Muscle of leg (tissue), 16 donors: ENCODE measurements at places on chromosomes 6 and 20.
A peak's percentile ranks its signal among the peaks of the same experiment; 100 is the strongest.

DNA sequence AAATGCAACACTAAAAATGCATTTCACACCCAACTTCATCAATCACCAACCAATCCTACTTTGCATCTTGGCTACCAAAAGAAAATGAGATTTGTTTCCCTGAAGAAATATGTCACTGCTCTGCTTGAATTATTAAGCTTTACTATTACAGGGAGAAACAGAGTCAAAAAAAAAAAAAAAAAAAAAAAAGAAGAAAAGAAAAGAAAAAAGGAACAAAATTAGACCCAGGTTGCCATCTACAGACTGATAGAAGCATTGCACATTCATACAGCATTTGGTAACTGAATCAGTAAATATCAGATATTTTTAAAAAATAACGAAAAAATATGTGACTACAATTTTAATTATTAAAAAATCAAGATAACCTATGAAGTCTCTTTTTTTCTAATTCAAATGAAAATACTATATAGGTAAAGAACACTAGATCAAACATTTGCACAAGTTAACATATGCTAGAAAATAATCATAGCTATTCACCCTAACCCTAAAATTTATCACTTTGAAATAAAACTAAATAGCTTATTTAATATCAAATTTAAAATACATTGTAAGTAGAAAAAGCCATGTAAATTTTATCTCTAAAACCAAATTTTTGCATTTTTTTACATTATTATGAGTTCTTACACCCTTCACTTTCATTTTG lies 83.3 kb downstream of the DCDC2 start:
- peak; percentile 23 for DNase-seq

GRCh38 chr6:109242029-109242428 lies 140.2 kb downstream of the CD164 start:
- DNase-seq = no peak

GRCh38 chr6:5497896-5498578 lies 236.7 kb downstream of the FARS2 start:
- DNase-seq = no peak

GRCh38 chr6:5256952-5257351 lies 3.8 kb downstream of the LYRM4 start:
- no peak for DNase-seq

DNA sequence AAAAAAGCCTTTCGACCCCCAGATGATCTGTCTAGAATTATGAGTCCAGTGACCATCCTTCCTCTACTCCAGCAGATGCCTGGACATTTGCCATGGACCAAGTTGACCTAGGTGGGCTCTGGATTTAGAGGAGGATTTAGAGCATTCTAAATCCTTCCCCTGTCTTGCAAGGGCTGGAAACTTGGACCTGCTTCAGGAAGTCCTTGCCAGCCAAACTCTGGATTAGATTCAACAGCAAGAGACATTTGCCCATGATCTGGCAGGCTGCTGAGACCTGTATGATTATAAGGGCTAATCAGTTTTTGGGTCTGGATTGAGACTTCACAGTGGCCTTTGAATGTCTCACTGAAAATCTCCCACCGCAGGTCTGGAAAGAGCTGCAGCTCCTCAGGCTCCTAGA lies 13.1 kb upstream of the HDGFL1 start:
- DNase-seq = peak; percentile 12

GRCh38 chr6:55069132-55069781 lies 105.1 kb upstream of the HCRTR2 start:
- peak; percentile 47 for DNase-seq

DNA sequence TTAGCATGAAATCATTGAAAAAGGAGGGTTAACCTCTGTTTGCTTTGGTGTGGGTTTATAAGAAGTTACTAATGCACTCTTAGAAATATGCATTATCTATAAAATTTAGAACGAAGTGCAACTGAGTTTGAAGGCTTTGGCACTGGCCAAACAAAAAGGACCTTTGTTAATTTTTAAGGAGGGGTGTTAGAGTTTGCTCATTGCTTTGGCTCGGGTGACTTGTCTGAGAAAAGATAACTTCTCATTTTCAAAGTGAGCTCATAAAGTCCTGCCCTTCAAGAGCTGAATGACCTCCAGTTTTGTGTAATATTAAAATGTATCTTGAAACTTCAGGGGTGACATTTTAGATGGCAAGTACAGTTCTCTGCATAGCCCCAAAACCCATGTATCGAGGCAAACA lies 25.9 kb downstream of the NEDD9 start:
- no peak for DNase-seq

GRCh38 chr6:147507162-147508041 lies 1.1 kb upstream of the SAMD5 start:
- peak; percentile 35 for DNase-seq

GRCh38 chr6:156778454-156779205 lies 1.5 kb downstream of the ARID1B start:
- peak; percentile 75 for DNase-seq
